Skin of body (tissue), 3 donors: ENCODE measurements at places on chromosomes 12 and 14.
A peak's percentile ranks its signal among the peaks of the same experiment; 100 is the strongest.

DNA sequence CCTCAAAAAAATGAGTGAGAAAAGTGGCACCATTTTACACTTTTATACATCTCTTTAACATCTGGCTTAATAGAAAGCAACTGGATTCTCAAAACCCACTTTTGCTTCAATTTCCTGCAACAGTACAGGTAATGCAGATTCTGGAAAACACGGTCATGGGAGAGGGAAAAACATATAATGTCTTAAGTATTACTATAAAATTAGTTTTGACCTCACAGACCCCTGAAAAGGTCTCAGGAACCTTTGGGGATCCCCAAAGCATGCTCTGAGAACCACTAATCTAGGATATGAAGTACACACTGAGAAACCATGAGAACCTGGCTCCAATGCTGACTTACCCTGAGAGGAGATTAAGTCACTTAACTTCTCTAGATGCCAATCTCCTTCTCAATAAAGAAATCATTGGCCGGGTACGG lies 64.7 kb downstream of the PPP2R5E start:
- DNase-seq: no peak

GRCh38 chr12:80219345-80219744 lies 120.0 kb downstream of the OTOGL start:
- peak; percentile 10 for DNase-seq

DNA sequence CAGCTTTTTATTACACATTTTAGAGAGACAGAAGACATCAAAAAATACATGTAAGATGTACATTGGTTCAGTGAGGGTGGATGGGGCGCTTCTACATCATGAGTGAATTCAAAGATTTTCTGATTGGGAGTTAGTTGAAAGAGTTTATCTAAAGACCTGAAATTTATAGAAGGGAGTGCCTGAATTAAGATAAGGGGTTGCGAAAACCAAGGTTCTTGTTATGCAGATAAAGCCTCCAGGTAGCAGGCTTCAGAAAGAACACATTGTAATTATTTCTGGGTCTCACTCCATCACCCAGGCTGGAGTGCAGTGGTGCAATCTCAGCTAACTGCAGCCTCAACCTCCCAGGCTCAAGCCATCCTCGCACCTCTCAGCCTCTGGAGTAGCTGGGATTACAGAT lies 26.2 kb upstream of the TMPO start:
- DNase-seq: no peak

DNA sequence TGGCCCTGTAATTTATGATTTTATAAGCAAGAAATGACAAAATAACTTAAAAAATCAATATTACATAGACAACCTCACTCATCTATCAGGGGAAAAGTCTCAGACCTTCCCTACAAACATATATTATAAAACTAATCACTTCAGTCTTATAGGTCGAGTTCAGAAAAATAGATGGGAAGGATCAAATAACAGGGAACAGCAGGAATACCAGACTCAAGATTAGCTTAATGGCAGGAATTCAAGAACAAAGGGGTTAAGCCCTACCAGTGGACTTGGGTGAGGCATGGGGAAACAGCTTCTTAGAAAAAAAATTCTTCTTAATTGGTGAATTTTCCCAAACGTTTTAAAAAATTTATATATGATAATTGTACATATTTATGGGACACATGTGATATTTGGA lies 51.6 kb upstream of the CRY1 start:
- DNase-seq: no peak

DNA sequence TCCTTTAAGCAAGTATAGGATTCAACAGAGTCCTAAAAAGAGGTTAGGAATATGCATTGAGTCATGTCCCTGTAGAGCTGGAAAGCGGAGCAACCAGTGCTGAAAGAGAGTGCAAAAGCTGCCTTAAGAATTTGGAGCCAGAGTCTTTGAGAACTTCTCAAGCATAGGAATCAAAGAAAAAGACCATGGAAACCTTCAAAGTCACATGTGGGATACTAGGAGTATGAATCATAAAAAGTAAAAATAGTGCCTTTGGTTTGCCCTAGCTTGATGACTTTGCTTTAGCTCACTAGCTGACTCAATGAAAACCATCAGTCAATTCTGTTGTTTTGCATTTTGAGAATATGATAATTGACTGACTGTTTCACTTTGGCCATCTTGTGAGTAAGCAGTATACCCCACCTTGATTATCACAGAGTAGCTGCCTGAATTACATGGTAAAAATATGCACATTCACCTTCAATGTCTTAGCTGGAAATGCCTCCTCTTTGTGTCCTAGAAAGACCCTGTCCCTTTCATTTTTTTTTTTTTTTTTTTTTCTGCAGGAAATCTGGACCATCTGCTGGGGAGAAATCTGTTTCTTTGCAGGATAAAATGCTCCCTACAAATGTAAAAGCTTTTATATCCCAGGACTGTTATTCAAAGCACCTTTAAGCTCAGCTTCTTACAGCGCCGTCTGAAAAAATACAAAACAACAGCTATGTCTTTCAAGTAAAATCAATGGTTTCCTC lies 248.6 kb upstream of the KRR1 start:
- no peak for DNase-seq

DNA sequence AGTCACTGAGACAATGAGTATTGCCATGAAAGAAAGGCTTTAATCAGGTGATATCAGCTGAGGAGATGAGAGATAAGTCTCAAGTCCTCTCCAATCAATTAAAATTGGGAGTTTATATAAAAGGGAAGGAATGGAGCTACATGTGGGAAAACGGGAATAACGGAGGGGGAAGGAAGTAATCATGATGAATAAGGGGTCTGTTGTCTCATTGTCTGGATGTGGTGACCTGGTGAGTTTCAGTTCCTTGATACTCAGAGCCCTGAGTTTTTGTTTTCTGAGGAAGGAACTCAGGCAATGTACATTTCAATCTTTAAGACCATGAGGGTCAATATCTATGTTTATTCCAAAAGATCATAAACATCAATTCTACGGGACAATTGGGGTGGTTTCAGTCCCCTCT lies 198.8 kb downstream of the KITLG start:
- DNase-seq: no peak

- no peak for DNase-seq
These were observed 227.4 kb upstream of the PWP1 start for GRCh38 chr12:107458163-107458562.

GRCh38 chr14:44820230-44820964 lies 141.3 kb downstream of the KLHL28 start:
- DNase-seq: no peak

DNA sequence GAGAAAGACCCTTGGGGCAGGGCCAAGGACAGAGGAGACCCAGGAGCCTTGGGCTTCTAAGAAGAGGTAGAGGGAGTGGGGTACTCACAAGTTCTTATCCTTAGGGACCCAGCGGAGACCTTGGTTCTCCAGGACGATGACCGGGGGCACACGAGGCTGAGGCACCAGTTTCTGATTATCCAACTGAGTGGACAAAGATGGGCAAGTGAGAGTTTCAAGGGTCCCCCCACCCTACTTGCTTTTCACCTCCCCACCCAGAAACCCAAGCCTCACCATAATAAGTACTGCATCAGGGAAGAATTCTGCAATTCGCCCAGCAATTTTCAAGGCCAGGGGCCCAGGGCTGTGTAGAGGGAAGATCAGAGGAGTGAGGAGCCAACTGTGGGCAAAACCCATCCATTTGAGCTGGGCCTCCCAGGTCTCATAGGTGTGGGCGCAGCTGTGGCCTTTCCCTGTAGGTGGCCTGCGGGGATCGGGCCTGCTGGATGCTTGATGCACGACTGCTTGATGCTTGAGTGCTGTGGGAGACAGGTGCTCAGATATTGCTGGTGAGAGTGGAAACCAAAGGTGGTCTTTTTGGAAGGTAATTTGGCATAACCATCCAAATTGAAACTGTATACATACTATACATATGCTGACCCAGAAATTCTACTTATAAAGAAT lies 2.0 kb downstream of the EMC9 start:
- no peak for DNase-seq

GRCh38 chr14:74302152-74302628 lies 544 bp downstream of the ABCD4 start:
- peak; percentile 51 for DNase-seq
